ENCODE measurements at places on chromosomes 11 and 22.

- no peak for DNase-seq
Observed at GRCh38 chr11:67674442-67674871, at the start of gene ALDH3B2. Gene ALDH3B2, minus strand, starts transcription at chr11:67674623. Its CDS starts 7,688 bp downstream, at chr11:67666935.

DNA sequence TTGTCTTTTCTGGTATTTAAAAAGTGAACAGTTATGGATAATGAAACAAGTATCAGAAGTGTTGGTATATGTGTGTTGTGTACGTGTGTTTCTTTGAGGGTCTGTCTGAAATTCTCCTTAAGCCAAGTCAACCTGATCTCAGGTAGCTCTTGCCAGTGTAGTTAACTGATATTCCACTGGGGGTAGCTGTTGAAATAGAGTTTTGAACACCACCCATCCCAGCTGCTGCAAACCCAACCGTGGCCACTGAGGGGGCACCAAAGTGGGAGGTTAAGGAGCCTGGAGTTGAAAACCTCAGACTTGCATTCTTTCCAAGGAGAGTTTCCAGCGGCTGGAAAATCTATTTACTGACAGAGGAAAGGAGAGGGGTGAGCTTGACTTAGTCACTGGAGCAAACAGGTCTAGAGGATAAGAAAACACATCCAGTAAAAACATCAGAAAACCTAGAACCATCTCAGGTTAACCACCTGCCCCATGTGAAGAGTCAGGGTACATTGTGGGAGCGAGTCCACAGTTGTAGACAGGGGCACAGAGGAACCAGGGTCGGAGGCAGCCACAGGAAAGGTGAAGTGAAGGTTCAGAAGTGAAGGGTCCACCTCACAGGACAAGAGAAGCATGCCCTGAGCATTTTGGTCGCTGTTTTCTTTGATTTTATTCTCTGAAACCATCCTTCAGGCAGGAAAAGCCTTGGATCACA lies 8.8 kb upstream of the CUL5 start:
- DNase-seq, result peak; percentile 21

DNA sequence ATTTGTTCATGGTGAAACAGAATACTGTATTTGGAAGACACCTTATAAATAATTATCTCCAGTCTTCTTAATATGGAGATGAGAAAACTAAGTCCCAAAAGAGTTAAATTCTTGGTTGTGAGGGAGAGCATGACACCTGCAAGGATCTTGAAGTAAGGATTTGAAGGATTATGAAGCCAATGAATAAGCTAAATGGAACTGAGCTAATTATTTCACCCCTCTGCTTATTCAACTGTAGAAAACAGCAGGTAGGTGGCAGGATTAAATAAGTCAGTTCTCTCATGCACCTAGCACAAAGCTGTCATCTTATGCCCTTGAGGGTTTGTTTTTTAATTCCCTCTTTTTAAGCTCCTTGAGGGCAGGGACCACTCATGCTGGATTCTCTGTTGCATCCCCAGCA lies 457.3 kb downstream of the ETS1 start:
- no peak for DNase-seq

- DNase-seq, result no peak
Observed at GRCh38 chr11:132865623-132866022, 666.7 kb downstream of the OPCML start.

- DNase-seq, result no peak
Observed at GRCh38 chr11:109148669-109149068, 273.3 kb upstream of the C11orf87 start.

DNA sequence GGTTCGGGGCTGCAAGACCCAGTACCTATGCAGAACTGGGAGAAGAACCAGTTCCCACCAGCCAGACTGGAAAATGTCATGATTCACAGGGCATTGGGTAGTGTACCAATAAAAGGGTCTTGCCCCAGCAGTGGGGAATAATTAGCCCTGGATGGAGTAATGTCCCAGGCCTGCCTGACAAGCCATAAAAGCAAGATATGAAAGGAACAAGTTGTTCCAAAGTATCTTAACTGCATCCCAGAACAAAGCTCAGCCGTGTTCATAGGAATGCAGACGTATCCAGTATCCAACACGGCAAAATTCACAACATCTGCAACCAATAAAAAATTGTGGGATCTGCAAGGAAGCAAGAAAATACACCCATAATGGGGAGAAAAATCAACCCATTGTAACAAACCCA lies 47.9 kb downstream of the ASCL2 start:
- DNase-seq, result no peak

- DNase-seq, result no peak
Observed at GRCh38 chr11:64788321-64789215, 10.2 kb upstream of the SF1 start.

DNA sequence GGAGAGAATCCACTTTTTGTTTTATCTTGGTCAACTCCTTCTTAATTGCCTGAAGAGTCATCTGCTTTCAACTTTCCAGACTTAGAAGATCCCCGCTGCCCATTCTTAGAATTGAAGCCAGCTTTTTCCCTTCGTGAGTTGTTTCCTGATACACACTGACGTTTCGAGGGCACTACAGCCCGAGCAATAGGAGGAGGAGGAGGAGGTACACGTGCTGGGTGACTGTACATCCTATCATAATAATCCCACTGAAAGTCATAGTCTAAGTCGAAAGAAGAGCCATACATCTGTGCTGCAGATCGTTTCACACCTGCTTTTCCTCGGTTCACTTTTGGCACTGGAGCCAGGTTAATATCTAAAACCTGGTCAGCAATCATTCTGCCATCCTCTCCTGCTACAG lies 606.1 kb downstream of the DLG2 start:
- no peak for DNase-seq

DNA sequence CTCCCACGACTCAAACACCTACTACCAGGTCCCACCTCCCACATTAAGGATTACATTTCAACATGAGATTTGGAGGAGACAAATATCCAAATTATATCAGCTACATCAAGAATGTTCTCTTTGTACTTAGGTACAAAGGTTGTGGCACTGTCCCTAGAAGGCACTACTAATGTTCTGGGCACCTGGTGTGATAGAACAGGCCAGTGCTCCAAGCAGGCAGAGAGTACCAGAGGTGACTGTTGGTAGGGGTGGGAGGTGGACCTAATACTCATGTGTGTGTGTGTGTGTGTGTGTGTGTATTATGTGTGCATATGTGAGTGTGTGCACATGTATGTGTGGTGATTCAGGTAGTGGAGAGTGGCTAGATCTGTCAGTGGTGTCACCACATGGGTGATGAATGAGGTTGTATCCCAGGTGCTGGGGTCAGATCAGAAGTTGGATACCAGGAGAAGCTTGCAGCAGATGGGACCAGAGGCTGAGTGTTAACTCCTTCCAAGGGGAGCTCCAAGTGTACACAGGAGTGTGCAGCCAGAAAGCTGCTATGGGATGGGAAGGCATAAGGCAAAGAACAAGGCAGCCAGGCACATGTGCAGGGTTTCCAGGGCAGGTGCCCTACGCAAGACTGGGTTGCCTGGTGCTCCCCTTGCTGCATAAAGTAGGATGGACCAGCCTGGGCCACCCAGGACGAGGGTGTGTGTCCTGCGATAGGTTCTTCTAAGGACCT lies 17.7 kb upstream of the NNMT start:
- DNase-seq, result no peak

DNA sequence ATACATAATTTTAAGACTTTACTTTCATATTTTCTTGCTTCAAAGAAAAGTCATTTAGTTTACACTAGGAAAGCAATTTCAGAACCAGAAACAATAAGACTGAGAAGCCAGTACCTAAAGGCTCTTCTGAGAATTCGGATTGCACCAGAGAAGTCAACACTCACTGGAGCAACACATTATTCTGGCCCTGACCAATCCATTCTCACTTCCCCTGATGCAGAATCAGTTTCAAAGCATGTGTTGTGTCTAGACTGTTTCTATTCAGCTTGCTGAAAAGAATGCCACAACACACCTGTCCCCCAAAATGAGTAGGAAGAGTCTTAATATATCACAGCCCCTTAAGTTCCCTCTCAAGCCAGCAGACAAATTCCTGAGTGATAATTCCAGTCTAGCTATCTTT lies 1074.3 kb upstream of the TENM4 start:
- DNase-seq, result no peak

DNA sequence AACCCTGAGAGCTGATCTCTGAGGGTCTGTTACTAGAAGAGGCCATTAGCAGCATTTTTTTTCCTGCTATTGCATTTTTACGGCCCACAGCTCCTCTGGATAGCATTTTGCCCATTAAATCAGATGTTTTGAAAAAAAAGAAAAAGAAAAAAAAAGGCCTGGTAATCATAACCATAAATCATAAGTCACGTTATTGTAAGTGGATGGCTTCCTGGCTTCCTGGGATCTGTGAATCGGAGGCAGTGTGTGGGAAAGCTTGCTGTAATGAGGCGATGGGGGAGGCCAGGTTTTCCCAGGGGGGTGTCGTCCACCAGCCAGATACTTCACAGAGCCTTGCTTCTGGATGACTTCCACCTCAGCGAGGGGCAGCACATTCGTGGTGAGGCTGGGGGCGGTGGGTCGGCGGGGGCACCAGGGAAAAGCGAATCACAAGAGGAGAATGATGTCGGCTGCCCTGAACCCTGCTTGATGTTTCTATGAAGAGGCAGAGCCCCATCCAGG lies 106.5 kb upstream of the SYT13 start:
- no peak for DNase-seq

GRCh38 chr11:120181376-120181975 lies 29.4 kb upstream of the OAF start:
- no peak for DNase-seq

DNA sequence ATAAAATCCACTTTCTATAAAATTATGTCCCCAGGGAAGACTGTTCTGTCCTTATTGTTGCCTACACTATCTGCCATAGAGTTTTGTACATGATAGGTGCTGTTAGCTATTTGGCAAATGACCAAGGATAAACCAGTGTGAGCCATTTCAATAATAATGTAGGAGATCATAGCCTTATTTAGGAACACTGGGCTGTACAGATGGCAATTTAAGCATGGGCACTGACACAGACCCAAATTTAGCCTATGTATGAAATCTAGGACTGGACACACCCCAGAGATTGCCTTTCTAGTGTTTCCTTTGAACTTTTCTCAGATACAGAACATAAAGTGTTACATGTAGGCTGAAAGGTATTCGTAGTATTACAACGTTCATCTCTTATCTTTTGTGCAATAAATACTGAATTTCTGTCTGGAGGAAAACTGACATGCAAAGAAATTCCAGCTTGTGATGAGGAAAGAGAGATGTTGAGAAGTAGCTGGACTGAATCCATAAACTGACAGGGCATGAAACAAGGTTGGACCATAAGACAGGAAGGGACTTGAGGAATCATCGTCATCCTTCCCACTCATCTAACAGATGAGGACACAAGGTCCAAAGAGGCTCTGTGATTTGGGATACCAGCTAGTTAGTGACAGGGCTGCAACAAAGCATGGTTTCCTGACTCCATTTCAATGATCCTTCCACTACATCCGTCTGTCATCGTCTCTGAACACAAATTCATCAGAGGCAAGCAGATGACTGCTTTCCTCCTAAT lies 60.3 kb downstream of the TMPRSS5 start:
- no peak for DNase-seq

DNA sequence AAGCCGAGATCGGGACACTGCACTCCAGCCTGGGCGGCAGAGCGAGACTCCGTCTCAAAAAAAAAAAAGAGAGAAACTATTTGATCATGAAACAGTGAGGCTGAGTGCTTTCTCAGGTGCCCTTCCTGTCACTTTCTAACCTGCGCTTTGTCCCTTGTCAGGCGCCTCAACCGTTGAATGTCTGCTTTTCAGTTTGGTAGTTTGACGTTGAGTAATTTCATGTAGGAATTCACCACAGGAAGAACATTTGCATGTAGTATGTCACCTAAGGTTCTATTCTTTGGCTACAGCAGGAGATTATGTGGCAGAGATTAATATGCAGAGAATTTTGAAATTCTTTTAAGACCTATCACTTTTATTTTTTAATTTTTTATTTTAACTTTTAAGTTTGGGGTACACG lies 57.2 kb downstream of the PPFIA1 start:
- DNase-seq, result no peak

- no peak for DNase-seq
Observed at GRCh38 chr22:24185501-24186351, 4.4 kb downstream of the SUSD2 start.

- no peak for DNase-seq
Observed at GRCh38 chr11:27115051-27115650, 74.5 kb downstream of the BBOX1 start.

- no peak for DNase-seq
Observed at GRCh38 chr11:83933008-83933407, 646.8 kb upstream of the CCDC90B start.

DNA sequence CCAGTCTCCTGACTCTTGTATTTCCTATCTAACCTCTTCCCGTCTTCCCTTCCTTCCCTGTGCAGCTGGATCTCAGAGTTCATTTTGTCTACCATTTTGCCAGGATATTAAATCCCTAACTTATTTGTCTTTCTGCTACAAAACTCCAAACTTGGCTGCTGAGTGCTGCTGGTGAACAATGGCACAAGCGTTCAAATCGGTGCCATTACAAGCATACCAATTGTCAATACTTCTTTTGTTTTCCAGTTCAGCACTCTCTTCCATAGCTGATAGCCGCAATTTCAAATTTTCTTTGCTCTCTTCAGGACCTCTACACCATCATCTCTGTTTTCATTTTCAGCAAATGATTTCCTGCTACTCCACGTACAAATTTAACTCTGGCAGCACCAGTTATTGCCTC lies 13.4 kb downstream of the IL18 start:
- no peak for DNase-seq

DNA sequence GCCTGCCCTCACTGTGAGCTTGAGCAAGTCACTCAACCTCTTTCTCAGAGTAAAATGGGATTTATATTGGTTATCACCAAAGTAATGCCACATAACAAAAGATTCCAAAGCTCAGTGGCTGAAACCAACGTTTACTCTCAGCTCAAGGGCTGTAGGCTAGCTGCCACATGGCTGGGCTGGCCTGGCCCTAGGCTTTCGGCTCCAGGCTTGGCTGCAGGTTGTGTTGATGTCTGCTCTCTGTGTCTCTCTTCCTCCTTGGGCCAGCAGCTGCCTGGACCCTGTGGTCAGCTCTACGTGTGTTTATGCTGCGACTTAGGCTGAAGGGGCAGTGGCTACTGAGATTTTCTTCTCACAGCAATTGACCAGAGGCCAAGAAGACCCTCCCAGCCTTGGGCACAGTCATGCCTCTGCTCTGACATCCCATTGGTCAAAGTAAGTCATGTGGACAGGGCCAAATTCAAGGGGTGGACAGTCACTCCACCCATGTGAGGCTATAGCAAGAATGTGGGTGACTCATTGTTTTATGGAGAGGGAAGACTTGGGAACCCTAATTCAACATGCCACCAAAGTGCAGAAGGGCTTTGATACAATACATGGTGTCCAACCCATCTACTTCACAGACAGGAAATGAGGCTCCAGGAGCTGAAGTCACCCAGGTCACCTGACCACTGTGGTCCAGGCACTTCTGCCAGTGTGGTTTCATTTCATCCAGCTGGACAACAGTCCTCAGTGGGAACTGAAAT lies 90.6 kb downstream of the TSPAN18 start:
- no peak for DNase-seq

DNA sequence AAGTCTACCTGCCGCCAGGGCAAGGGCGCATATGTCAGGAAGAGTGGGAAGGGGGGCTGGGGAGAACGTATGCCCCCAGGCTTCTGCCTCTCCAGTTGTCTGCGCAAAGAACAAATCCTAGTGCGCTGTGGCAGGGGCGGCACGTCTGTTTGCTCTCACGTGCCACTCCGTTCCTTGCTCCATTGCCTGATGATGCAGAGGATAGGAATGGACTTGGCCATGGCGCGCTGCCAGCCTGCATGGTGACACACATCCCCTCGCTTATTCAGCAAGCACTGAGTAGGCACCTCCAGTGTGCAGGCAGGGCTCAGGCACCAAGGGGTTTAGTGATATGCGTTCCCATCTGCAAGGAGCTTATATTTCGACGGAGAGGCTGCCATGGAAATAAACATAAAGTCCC lies 45.4 kb upstream of the SLC22A12 start:
- DNase-seq, result peak; percentile 86
